Activated T-cell treated with anti-CD3 and anti-CD28 coated beads, Interleukin-2, amount 50 U/mL, for 1 hour (primary cell): ENCODE measurements at places on chromosomes 12 and 14.

GRCh38 chr12:4246116-4246515 is 27.4 kb upstream of the CCND2 start:
- DNase-seq = no peak

- DNase-seq = no peak
Measured at GRCh38 chr14:66380143-66380542, 106.0 kb upstream of the CCDC196 start.

- peak; percentile 83 for DNase-seq
Measured at GRCh38 chr12:4271717-4272423, 1.7 kb upstream of the CCND2 start.

- no peak for DNase-seq
Measured at GRCh38 chr12:3998968-3999792, 126.0 kb upstream of the PARP11 start.

DNA sequence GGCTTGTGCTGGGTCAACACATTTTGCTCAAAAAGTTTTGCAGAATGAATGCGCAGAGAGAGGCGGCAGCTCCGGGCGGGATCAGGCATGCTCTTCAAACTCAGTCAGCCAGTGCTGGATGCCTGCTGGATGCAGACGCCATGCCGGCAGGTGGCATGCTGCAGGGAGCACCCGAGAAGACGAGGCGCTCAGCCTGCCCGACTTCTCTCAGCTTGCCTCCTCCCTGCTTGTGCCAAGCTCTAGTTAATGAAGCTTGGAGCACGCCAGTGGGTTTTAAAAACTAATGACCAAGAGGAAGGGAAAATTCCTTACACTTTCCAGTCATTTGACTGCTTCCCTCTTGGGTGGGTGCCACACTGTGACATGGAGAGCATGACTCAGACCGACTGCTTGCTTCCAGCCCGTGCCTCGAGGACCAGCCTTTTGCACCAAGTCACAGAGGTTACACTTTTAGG is 39.8 kb downstream of the SLC24A4 start:
- no peak for DNase-seq

GRCh38 chr12:122602456-122602855 is 75.4 kb downstream of the KNTC1 start:
- DNase-seq = no peak

DNA sequence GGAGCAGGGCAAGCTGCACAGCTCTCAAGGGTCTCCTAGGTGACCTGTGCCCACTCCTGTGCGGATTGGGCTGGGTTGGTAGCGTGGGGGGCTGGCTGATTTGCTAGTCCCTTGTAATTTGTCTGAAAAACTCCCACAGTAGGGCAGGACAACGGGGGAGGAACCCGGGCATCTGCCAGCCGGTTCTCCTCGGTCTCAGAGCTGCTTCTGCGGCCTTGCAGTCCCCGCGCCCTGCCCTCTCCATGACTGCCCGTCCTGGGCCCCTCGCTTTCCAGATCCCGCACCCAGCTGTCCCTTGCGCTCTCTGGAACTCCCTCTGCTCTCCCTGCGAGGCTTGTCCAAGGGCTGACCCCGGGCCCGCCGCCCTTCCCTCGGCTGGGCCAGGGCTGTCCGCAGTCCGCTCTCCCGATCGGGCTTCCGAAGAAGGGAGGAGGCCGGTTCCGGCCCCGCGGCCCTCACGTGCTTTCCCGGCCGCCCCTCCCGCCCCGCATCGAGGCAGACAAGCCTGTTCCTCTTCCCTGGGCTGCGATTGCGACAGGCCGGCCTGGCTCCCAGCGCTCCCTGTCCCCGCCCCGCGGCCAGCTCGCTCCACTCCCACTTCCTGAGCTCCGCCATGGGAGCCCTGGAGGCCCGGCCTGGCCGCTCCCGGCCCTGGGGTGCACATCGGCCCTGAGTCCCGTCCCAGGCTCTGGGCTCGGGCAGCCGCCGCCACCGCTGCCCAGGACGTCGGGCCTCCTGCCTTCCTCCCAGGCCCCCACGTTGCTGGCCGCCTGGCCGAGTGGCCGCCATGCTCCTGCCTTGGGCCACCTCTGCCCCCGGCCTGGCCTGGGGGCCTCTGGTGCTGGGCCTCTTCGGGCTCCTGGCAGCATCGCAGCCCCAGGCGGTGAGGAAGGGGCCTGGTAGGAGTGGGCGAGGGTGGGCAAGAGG is at the start of gene LTBR:
TSS of gene LTBR (plus strand) at position 591 of the 927 bp plus-strand sequence. CDS start at position 788, 197 bp downstream.
- DNase-seq = no peak

DNA sequence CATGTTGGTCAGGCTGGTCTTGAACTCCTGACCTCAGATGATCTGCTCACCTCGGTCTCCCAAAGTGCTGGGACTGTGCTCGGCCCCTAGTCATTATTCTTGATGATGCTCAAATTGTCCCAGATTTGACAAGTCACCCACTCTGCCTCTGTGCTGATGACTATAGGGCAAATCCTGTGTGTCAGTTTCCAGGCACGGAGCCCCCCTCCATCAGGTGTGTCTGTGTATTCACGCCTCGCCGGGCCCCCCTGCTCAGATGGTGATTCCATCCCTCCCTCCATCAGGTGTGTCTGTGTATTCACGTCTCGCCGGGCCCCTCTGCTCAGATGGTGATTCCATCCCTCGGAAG is 4.3 kb upstream of the GPR132 start:
- no peak for DNase-seq

DNA sequence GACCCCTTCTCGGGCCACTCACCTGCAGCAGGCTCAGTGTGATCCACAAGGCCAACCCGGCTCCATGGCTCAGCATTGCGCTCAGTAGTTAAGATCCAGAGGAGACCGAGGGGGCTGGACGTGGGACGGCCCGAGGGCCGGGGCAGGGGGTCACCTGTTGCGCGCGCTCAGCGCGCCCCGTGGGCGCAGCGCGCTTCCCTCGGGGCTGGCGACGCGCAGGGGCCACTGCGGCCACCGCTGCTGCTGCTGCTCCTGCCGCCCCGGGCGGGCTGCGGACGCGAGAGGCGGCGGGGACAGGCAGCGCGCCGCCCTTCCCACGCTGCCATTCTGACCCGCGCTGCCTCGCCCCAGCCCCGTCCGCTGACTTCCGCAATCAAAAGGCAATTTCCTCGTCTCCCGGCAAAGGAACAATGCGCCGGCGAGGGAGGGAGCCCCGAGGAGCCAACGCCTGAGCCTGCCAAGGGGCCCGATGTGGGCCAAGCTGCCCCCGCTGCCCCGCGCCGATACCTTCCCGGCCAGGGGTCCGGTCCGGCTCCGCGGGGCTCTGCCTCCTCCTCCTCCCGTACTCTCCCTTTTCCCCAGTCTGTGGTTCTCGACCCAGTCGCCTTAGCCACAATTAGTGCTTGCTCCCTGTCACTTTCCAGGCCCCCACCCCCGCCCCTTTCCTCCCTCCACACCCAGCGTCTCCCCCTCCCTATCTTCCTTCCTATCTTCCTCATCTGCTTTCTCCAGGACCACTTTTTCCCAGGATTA is 27.3 kb downstream of the PTPRB start:
- DNase-seq = no peak

DNA sequence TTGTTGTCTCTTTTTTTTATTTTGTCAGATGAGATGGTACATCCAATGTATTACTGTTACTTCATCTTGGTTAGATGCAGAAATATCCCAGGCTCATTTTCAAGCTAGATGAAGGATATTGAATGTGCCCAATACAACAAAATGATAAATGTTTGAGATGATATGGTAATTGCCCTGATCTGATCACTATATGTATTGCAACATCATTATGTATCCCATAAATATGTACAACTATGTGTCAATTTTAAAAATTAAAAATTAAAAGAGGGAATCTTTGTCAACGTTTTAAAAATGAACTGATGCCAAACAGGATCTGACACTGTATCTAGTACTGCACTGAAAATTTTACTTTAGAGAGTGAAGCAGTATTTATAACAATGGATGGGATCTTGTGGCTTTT is 78.5 kb downstream of the PPM1H start:
- DNase-seq = no peak

- DNase-seq = no peak
Measured at GRCh38 chr12:3035815-3036702, 41.1 kb upstream of the TSPAN9 start.

DNA sequence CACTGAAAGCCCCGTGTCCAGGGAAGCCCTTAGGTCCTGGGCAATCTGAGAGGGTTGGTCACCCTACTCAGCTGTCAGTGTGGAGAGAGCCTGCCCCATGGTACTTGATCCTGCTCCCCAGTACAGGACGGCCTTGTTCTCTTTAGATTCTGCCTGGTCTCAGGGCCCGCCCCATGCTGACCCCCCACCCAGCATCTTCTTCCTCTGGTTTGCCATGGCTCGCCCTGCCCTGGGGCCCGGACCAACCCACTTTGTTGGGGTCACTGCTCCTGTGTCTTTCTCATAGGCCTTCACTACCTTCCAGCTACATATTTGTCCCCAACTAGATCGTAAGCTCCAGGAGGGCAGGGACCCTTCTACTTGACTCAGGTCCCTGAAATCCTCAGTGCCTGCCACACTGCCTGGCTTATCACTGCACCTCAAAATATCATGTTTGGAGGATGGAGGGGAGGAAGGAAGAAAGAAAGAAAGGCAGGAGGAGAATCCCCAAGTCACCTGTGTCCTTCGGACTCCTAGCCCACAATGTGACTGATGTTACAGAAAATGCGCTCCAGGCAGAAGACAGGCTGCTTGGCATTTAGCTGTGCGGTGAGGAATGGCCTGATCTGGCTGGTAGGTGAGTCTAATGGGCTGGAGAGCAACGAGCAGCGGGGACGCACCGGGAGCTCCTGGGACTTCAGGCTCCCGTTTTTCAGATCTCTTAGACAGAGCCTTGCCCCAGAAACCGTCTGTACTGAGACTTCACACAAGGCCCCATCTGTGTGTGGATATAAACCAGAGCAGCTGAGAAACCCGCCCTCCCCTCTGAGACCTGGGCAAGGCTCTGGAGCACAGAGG is 66.1 kb downstream of the C14orf132 start:
- no peak for DNase-seq

DNA sequence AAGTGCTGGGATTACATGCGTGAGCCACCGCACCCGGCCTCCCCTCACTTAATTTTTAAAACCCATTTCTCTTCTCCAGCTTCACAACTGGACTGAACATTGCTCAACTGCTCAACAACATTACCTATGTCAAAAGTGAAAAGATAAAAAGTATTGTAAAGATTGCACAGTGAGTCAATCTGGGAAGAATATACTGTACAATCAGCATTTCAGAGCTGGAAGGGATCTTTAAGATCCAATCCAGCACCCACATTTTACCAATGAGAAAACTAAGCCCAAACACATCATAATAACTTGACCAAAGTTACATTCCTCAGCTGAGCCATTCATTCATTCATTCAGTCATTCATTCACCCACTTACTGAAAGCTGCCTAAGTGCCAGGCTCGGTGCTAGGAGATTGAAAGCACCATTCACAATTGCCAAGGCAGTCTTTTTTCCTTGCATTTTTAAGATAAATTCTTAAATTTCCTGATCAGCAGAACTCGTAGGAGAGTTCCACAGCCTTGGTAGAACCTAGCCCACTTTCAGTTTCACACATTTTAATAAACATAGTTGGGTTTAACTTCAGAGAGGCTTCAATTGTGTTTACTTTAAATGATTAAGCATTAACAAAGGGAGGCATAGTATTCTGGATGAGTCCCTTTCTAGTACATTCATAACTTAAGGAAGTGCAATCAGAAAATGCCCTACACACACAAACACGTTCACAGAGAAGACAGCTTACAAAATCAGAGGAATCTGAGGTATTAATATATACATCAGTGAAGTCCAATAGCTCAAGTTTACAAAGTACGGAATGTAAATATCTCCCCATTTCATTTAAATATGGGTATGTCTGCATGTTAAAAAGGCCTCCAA is 3.0 kb downstream of the GALNT4 start:
- DNase-seq = no peak
